ENCODE measurements at places on chromosomes 6 and 20. TPM values are rescaled to one million over a fixed set of nuclear protein-coding genes. Genes with fewer than 3 reads are reported as not detected.

SCRT2 gene
- not detected for total RNA-seq

SLC35B3 gene
- 25.1 TPM for total RNA-seq

RSPO3 gene
- 0.66 TPM for total RNA-seq

EFCAB8 gene
- total RNA-seq: 0.14 TPM

ARMC2 gene
- 0.88 TPM for total RNA-seq

MEP1A gene
- total RNA-seq: not detected

C20orf144 gene
- 0.14 TPM for total RNA-seq

DNMT3B gene
- total RNA-seq: 2.2 TPM

HTR1E gene
- not detected for total RNA-seq

TSBP1 gene
- not detected for total RNA-seq

FRK gene
- 0.44 TPM for total RNA-seq

COL11A2 gene
- total RNA-seq: 0.22 TPM

CGA gene
- not detected for total RNA-seq

PRKN gene
- total RNA-seq: not detected

KIAA0408 gene
- total RNA-seq: 1.1 TPM

LPA gene
- total RNA-seq: not detected

CEP43 gene
- total RNA-seq: 32.1 TPM

PXDC1 gene
- 86.7 TPM for total RNA-seq

MYLK4 gene
- 0.43 TPM for total RNA-seq

FAM83C gene
- total RNA-seq: not detected

APOBEC2 gene
- total RNA-seq: not detected

NR2E1 gene
- total RNA-seq: not detected

ADGB gene
- not detected for total RNA-seq

ENPP4 gene
- total RNA-seq: 1.1 TPM

MPC1 gene
- total RNA-seq: 20.0 TPM

PRL gene
- total RNA-seq: not detected

FAM184A gene
- total RNA-seq: under 0.01 TPM

DYNLRB1 gene
- 89.3 TPM for total RNA-seq

HSPA1B gene
- total RNA-seq: 78.3 TPM

PTCRA gene
- not detected for total RNA-seq

AMD1 gene
- 66.7 TPM for total RNA-seq

EGFL8 gene
- 0.86 TPM for total RNA-seq

SIRPG gene
- total RNA-seq: not detected

MYCT1 gene
- under 0.01 TPM for total RNA-seq

TRAPPC3L gene
- total RNA-seq: under 0.01 TPM

CTCFL gene
- under 0.01 TPM for total RNA-seq

RPS10 gene
- 1,327 TPM for total RNA-seq

PPP1R3G gene
- 1.0 TPM for total RNA-seq

GPSM3 gene
- 10.9 TPM for total RNA-seq

SPDEF gene
- total RNA-seq: not detected

IRAK1BP1 gene
- 2.0 TPM for total RNA-seq

All from placental pericyte (primary cell).